ENCODE measurements at places on chromosomes 2 and 18.

- no peak for DNase-seq
Observed at GRCh38 chr18:76487782-76488181, 7.3 kb downstream of the ZNF516 start.

GRCh38 chr2:219752726-219753125 lies 125.3 kb downstream of the SLC4A3 start:
- no peak for DNase-seq

DNA sequence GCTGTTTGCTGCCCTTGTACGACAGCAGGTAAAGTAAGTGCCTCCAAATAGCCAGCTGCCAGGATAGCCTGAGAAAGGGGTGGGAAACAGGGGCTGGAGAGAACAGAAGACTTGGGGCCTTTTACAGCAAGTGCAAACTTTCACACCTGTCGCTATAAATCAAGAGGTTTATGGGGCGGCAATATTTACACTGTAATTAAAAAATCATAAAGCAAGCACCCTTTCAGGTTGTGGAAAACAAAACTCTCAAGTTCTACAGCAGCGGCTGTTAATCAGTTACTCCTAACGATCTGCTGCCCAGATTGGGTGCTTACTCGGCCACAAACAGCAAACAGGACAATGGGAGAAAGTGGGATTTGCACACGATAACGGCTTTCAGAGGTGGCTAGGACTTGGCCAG lies 359.5 kb upstream of the ETAA1 start:
- DNase-seq = no peak

- no peak for DNase-seq
Observed at GRCh38 chr18:8177330-8178016, 431.8 kb upstream of the RAB12 start.

- DNase-seq = no peak
Observed at GRCh38 chr2:37198681-37199065, 2.4 kb downstream of the CEBPZOS start.

GRCh38 chr2:67977464-67977863 lies 85.3 kb downstream of the C1D start:
- DNase-seq = no peak

DNA sequence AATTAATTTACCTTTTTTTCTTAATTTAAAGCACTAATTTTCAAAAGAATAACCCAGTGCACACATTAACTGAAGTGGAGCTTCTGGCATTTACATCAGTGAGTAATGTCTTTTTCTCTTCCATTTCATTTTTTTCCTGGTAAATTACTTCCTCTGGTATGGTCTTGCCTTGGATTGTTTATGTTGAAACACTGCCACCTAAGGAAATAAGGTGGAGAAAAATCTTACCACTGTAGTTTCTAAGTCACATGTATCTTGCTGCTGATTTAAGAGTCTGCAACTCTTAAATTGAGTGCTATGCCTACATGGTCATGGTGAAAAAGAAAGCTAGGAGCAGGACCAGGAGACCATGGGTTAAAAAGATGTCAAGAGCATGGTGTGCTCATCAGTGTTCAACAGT lies 51.0 kb downstream of the TTC27 start:
- DNase-seq = no peak

DNA sequence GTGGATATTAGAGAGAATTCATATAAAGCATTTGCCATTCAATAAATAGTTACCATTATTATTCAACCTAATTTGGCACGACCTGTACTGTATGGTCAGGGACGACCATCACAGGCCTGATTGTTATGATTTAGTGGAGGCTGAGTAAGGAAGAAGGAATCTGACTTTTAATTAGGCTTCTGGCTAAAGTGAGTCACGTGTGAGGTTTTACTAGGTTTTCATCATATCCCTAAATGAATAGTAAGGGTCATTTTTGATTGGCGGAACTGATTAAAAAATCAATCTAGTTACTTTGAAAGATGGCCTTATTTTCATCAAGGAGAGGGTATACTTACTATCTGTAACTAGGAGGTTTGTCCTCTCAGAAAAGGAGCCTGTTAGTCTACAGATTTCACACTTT lies 143.4 kb downstream of the ADCYAP1 start:
- DNase-seq = no peak

DNA sequence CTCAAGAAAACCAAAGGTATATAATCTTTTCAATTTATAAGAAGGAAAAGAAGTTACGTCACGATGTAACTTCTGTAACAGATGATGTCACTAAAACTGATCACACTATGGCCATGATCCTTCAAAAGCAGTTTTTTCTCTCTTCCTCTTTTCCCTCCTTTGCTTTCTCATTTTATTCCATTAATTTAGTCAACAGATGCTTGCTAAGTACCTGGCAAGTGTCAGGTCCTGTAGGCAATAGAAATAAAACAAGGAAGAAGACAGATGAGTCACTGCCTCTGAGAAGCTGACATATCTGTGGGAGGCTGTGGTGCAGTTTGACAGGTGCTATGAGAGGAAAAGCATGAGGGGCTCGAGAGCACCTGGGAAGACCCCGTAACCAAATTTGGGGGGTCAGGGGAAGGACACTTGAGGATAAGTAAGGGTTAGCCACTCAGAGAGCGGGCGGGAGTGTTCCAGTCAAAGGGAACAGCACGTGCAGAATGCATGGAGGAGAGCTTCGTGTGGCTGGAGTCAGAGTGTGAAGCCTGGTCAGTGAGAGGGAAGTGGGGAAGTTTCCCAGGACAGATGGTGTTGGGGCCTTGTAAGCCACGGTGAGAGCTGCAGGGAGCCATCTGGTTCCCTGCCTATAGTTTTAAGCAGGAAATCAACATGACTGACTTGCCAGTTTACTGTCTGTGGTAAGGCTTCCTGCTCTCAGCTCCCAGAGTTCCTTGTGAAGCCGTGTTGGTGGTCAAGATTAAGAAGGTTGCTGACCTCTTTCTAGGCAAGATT lies 198.8 kb upstream of the FOSL2 start:
- no peak for DNase-seq

DNA sequence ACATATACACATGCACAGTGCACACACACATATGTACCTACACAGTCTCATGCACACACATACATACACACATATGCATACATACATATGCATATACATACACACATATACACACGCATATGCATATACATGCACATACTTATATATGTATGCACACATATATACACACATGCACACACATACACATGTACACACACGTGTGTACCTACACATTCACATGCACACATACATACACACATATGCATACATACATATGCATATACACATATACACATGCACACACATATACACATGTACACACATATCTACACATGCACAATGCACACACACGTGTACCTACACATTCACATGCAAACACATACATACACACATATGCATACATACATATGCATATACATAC lies 100.3 kb upstream of the TWIST2 start:
- DNase-seq = no peak

- DNase-seq = peak; percentile 29
Observed at GRCh38 chr18:3186678-3187658, 32.8 kb downstream of the MYOM1 start.

GRCh38 chr2:110891626-110892025 lies 159.3 kb downstream of the ACOXL start:
- DNase-seq = no peak

DNA sequence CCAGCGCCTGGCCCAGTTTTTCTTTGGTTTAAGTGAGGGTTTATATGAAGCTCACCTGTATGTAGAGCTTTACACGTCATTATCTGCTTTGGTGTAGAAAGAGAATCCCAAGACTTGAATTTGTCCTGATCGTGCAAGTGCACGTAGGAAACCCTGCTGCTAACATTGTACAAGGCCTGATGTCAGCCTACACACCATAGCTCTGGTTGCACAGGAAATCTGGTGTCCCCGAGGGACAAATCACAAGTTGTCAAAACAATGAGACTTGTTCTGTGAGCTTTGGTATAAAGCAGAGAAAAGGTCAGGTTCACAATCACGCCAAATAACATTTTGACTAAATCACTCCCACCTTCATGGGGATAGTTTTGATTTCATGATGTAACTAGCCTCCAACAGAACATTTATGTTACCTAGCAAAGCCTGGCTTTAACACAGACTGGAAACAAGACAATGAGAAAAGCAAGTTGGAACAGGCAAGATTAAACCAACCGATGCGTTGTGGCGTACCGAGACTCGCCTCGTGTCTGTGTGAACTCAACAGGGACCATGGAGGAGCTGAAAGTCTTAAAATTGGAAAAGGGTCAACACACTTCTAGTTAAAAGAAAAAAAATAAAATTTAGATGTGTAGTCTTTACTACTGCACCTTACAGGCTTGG lies 41.4 kb downstream of the ZAP70 start:
- DNase-seq = no peak

DNA sequence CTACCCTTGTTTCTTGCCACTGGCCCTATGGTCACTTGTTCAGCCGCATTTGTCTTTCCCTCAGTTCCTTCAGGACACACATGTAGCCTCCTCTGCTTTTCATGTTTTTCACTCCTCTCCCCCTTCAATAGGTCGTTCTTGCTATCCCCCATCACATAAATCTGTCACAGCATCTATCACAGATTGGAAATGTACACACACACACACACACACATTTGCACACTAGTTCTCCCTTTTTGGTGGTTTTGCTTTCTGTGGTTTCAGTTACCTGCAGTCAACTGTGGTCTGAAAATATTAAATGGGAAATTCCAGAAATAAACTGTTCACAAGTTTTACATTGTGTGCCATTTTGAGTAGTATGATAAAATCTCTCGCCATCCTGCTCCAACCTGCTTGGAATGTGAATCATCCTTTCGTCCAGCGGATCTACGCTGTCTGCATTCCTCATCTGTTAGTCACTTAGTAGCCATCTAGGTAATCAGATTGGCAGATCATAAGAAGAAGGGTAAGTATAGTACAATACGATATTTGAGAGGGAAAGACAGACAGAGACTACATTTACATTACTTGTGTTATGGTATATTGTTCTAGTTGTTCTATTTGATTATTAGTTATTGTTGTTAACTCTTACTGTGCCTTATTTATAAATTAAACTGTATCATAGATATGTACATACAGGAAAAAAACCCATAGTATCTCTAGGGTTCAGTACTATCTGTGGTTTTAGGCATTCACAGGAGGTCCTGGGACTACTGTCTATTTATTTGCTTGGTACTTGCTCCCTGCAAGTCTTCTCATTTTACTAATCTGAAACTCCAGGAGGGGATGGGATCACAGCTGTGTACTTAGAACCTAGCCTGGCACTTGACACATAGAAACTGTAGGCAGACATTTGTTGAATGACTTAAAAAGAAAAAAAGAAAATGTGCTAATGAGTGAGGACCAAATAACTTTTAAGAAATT lies 86.1 kb upstream of the PNPT1 start:
- DNase-seq = peak; percentile 83

GRCh38 chr2:133576714-133577113 lies 8.5 kb upstream of the NCKAP5 start:
- DNase-seq = peak; percentile 9

DNA sequence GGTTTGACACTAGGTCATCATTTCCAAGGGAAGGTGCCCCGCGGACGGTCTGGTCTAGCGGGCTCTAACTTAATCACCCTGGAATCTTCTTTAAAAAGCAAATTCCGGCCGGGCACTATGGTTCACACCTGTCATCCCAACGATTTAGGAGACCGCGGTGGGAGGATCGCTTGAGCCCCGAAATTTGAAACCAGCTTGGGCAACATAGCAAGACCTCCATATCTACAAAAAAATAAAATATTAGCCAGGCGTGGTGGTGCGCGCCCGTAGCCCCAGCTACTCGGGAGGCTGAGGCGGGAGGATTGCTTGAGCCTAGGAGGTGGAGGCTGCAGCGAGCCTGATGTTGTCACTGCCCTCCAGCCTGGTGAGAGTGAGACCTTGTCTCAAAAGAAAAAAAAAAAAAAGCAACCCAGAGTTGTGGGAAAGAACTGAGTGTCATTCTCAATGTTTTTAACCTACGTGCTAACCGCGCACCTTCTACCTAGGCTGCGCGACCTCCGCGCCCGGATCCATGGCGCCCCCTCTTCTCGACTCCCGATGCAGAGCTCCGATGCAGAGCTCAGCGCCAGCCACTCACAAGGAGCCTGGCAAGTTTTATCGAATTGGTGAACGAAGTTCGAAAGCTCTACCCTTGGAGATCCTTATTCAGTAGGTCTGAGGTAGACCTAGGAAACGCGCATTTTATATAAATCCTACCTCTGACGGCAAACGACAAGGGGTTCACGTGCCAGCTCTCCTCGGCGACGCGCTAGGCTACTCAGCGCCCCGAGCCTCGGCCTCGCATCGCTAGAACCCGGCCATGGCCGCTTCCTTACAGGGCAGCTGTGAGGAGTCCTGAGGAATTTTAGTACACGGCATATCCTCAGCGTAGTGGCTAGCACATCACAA lies 888 bp upstream of the TWSG1 start:
- DNase-seq = no peak

- no peak for DNase-seq
Observed at GRCh38 chr2:239606741-239607516, 206.1 kb upstream of the HDAC4 start.

- no peak for DNase-seq
Observed at GRCh38 chr2:46387886-46388515, 90.8 kb downstream of the EPAS1 start.
